HCEC 1CT (cell line): ENCODE measurements at places on chromosomes 4 and X.

DNA sequence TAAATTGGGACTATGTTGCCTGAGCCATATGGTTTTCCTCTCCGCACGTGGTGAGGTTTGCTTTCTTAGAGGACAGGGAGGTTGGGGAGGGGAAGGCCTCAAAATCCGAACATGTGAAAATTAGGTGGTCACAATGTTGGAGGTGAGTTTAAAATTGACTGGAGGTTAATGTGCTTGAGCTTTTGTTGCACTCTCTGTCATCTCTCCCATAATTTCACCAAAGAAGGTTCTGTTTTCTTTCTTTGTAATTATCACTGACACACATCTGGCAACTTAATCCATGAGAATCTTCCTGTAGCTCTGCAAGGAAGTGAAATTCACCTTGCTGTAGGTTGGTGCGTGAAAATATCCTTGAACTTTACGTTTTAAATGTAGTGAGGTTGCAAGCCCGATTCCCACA is 225.5 kb downstream of the PDGFC start:
- DNase-seq: no peak

DNA sequence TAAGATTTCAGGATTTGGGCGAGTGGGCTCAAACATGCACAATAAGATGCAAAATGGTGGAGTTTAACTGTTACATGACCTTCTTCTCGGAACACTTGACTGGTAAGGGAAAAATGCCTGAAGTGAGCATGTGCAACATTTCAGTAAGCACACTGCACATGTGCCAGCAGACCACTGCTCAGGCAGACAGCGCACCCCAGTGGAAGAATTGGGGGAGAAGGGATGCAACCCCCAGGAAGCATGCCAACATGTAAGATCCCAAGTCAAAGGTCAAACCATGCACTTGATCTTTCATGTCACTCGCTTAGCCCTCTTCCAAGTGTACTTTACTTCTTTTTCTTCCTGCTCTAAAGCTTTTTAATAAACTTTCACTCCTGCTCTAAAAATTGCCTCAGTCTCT is 256.3 kb downstream of the CENPC start:
- no peak for DNase-seq

DNA sequence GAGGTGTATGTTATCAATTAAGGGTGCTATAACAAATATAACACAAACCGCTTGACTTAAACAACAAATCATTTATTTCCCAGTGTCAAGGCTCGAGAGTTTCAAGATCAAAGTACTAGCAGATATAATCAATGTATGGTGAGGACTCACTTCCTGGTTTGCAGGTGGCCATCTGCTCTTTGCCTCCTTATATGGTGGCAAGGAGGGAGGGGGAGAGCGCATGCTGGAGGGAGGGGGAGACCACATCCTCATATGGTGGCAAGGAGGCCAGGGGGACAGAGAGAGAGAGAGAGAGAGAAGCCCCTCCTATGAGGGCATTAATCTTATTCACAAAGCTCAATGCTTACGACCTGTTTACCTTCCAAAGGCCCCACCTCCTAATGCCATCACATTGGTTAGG is 372.3 kb upstream of the SPOCK3 start:
- DNase-seq: no peak

DNA sequence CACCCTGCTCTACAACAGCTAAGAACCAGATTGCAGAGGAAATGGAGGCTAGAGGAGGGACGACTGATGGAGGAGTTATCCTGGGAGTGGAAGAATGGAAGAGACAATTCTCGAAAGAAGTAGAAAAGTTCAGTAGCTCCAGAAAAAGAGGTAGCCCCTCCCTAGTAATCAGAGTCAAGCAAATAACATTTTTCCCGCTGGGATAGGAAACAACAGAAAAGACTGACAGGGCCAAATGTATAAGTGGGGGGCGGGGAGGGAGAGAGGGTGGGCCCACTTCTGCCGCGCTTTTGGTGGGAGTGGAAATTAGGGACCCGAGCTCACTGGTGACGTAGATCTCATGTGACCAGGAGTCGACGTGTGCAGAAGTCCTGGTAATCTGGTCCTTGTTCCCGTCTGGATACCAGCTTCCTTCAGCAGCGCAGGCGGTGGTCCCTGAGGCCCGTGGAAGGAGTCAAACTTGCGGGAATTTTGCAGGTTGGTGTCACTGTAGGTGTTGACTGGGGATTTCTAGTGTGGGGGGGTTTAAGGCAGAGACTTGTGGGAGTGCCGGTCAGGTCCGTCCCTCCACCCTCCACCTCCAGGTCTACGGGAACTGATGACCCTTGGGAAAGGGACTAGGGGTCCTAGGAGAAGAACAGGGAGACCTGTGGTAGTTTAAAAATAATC is at the start of gene TCEAL9:
Gene TCEAL9, plus strand, starts transcription at position 377 of the 669 bp plus-strand sequence. CDS start 1,179 bp downstream, outside the sequence.
- DNase-seq: peak; percentile 71

DNA sequence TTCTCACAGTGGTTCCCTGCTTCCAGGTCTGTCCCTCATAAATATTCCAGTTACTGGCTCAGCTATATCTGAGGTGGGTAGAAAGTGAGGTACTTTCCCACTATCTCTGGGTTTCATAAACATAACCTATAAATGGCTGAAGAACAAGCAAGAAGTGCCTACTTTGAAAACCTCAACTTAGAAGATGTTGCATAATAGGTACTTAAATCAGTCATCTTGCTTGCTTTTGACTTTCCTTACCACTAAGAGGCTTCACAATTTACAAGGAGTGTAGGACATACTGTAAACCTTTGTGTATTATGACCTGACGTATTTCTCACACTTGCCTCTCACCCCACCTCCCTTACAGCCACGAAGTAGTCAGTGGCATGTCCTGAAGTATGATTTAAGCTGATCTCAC is 145.9 kb downstream of the PCDH19 start:
- DNase-seq: no peak

DNA sequence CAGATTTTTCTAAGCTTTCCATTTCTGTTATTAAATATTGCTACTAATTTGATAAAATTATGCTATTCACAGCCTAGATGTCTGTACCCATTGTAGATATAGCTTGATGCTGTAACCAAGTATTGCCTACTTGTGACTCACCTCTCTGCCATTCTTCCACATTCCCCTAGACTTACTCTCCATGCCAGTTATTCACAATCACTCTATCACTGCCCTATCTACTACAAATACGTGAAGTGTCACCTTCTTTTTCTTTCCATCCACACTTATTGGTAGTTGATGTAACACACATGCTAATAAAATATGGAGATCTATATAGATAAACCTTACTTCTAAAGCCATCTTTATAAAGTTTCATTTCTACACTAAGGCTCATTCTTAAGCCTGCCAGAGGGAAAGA is 179.4 kb upstream of the PACRGL start:
- peak; percentile 60 for DNase-seq

- DNase-seq: no peak
Measured at GRCh38 chrX:3733043-3733430, 19.6 kb upstream of the PRKX start.

GRCh38 chr4:38162240-38162784 is 202.1 kb downstream of the PTTG2 start:
- peak; percentile 91 for DNase-seq

DNA sequence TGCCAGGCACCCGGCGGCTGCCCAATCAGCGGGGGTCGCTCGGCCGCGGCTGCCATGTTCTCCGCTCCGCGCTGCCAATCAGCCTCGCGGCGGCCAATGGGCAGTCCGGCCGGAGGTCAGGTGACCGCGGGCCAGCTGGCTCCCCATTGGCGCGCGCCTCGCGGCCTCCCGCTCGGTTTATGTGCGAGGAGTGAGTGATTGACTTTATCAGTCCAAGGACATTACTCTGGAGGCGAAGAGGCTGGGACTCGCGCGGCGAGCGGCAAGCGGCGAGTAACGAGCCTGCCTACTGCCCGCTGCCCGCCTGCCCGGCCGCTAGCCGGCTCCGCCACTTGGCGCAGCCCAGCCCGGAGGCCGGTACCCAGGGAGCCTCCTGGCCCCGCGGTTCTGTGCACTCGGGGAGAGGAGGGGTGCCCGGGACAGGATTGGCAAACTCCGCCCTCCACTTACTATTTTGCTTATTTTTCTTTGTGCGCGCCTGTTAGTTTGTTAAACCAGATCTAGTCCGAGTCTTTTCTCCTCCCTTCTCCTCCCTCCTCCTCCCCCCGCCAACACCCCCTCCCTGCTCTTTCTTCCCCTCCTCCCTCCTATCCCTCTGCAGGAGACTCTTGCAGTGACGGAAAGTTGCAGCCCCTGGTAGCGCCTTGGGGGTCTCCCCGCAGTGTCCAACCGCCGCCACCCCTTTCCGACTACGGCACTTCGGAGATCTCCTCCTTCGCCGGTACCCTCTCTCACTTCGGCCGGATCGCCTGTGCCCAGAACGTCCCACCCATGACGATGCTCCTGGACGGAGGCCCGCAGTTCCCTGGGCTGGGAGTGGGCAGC is at the start of gene ZIC3:
Gene ZIC3, plus strand, starts transcription at position 207 of the 825 bp plus-strand sequence. Its CDS starts 565 bp downstream, at position 772.
- no peak for DNase-seq

DNA sequence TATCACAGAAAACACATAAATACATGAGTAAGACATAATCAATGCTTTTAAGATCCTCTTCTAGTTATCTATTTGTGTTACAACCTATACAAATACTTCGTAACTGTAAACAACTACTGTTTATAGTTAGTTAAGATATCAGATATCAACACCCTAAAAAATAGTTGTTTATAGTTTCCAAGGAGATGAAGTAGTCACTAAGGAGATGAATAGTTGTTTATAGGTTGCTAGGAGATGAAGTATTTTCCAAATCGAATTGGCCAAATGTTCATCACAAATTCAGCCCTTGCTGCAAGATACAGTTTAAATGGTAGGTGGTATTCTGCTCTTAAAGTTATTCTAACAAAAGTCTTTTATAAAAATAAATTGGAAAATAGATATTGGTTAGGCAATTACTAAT is 618.2 kb upstream of the PCDH10 start:
- peak; percentile 1 for DNase-seq
